ENCODE measurements at places on chromosomes 6 and 20.
A peak's percentile ranks its signal among the peaks of the same experiment; 100 is the strongest.

GRCh38 chr6:118912646-118913045 lies 18.7 kb downstream of the ASF1A start:
- no peak for DNase-seq

GRCh38 chr6:136503303-136504029 lies 46.8 kb downstream of the MAP7 start:
- DNase-seq, result no peak

DNA sequence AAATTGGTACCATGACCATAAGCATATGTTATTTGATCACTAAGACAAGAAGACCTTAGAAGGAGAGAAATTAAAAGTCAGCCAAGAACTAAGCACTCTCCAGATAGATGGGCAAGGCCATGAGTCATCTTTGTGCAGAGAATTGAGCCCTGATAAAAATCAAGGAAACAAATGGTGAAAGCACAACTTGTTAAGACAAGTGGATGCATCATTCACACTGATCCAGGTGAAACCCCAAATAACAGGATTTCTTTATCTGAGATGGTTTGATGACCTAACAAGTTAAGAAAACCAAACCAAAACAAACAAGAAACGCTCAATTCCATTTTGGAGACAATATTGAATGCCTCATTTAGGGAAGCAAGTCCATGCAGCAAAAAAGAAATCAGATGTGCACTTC lies 121.6 kb downstream of the ADAT2 start:
- DNase-seq, result no peak

GRCh38 chr6:137248702-137249101 lies 29.5 kb upstream of the IFNGR1 start:
- DNase-seq, result no peak

DNA sequence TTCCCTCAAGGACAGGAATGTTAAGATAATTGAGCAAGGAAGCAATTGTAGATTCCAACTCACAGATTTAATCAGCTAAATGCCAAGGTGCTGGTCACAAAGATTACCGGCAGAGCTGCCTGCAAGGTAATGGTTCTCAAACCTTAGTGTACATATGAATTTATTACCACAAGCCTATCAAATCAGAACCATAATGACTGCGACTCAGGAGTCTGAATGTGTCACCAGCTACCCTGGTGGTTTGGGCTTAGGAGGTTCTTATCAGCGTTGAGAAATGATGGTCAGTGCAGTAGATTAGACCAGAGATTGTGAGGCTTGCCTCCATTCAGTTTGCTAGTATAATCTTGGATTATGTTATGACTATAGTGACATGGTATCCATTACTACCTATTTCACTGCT lies 78.9 kb downstream of the MTFR2 start:
- DNase-seq, result no peak

- DNase-seq, result no peak
These were observed 23.0 kb upstream of the NFATC2 start for GRCh38 chr20:51565298-51566144.

GRCh38 chr20:38617011-38617829 lies 15.6 kb downstream of the ARHGAP40 start:
- DNase-seq, result no peak

GRCh38 chr20:63091901-63092659 lies 85.3 kb upstream of the BHLHE23 start:
- DNase-seq, result no peak

GRCh38 chr6:84052883-84053241 lies 19.3 kb downstream of the MRAP2 start:
- no peak for DNase-seq

- no peak for DNase-seq
These were observed 40.4 kb upstream of the MC3R start for GRCh38 chr20:56208121-56208520.

DNA sequence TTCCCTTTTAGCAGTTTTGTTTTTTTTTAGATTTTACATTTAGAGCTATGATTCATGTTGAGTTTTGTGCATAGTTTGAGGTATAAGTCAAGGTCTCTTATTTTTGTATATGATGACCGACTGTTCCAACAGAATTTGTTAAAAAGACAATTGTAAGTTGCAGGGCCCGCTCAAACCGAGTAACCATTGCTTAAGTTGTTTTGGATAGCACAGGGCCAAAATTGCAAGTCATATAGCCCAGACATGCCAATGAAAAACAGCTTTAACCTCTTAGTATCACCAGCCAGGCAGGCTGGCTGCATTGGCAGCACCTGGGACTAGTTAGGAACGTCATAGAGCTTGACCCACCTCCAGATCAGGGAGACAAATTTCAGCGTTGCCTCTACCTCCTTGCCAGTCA lies 47.3 kb downstream of the PFDN4 start:
- no peak for DNase-seq

DNA sequence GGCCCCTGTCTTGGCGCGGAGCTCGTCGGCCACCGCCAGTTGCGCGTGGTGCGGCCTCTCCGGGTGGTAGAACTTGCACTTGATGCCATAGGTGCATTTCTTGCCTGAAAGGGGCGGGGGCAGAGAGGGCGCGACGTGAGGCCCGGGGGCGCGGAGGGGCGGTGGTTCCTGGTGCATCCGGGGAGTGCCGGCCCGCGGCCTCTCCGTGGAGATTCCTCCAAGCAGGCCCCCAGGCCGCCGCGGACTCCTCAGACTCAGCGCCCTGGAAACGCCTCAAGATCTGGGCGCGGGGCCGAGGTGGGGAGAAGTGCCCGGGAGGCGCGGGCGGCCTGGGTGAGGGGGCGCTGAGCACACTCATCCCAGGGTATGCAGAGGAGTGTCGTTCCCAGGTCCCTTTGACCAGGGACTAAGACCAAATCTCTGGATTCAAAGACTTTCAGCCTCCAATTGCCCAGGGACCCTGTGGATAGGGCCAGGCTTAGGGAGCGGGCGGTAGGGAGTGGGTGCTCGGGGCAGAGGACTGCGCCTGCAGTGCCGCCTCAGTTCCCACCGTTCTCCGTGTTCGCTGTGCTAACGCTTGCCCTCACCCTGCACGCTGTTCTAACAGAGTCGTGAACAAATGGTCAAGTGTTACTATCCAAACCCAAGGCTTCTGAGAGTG lies 33.3 kb downstream of the ZC3H12D start:
- no peak for DNase-seq

DNA sequence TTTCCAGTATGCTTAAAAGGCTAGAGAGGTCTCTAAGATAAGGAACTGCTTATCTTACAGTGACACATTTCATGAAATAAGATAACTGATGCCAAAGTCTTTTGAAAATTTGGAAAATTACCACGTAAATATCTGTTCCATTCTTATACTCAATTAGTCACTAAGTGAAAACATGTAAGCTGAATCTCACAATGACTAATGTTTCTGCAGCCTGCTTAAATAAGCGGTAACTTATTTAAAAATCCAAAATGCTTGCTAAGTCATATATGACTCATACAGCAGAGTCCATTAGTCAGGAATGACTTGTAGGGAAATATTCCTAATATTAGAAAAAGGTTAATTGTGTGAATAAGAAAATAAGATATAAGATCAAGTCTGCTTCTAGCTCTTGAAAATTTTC lies 27.8 kb upstream of the LGSN start:
- DNase-seq, result no peak

GRCh38 chr6:84739866-84740208 lies 24.6 kb downstream of the TBX18 start:
- DNase-seq, result no peak

DNA sequence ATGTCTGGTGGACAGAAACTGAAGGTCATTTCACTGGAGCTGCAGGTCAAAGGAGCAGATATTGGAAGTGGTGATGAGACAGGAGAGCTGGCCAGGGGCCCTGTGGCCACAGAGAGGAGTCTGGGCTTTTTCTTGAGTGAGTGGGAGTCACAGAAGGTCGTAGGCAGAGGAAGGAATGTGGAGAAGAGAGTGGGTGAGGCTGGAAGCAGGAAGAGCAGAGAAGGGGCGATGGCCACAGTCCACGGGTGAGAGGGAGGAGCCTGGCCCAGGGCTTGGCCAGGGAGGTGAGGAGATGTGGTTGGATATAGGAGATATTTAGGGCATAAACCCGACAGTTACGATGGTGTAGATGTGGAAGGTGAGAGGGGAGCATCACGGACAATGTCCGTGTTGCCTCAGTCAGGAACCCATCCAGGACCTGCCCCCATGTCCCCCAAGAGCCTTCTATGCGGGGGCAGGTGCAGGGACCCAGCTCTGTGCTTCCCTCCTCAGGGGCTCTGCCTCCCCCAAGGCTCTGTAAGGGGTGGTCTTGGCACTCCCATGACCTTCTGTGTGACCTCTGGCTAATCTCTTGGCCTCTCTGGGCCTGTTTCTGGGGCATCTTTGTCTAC lies 150.5 kb upstream of the PTPN1 start:
- no peak for DNase-seq

DNA sequence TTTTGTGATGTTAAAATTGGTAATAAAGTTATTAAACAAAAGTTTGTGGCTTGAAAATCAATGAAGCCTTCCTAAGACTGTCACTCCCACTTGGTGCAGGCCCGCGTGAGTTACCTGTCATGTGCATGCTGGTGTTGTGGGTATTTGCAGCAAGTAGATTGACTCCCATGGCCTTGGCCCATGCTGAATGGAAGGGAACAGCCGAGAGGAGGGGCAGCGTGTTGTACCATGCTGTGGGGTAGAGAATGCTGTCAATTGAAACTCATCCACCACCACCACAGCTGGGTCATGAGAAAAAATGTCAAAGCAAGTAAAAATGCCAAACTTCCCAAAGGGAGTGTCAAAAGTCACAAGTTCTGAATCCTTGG lies 12.7 kb upstream of the VNN1 start:
- no peak for DNase-seq

DNA sequence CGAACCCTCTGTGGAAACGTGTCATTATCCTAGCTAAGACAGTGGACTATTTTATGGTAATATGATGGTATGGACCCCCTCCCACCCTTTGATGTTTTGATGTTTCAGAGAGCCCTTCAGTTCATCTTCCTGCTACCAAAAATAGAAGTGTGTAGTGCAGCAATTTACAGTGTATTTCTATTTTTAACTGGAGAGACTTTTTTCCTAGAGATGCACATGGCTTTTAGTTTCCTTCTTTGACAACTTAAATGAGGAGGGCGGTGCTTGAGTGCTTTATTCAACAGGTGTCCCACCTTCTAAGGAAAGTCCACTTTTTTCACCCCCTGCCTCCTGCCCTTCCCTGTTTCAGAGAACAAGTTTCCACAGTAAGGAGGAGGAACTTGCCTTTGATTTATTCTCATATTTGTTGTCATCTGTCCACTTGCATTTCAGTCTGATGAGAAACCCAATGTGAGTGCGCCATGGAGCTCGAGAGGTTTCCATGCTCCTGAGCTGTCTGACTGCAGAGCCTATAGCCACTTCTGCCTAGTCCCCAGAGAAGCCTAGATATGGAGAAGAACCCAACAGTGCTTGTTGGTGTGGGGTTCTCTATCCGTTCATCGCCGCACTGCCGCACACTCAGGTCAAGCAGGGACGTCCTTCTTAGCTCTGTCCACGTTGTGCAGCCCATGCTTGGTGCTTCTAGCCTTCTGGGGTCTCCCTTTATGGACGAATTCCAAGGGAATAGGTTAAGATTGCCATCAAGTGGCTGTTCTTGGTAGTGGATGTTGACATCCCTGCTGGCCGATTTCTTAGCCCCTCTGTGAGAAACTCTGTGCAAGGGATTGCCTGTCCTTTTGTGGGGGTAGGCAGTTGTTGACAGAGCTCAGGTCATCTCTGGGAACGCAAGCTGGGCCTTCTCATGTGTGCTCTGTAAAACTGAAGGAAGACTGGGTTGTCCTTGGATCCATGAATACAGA lies 144.2 kb downstream of the JARID2 start:
- DNase-seq, result peak; percentile 60
